ENCODE measurements at places on chromosomes 3 and 15. TPM values are rescaled to one million over a fixed set of nuclear protein-coding genes. Genes with fewer than 3 reads are reported as not detected.

SMARCC1 gene
- total RNA-seq: 175 TPM

THSD4 gene
- 2.4 TPM for total RNA-seq

ITGA11 gene
- not detected for total RNA-seq

SERINC4 gene
- total RNA-seq: not detected

ARL8B gene
- 39.3 TPM for total RNA-seq

TGM4 gene
- total RNA-seq: 0.04 TPM

GOLGA6A gene
- 0.59 TPM for total RNA-seq

HHLA2 gene
- total RNA-seq: not detected

CAV3 gene
- not detected for total RNA-seq

DNA sequence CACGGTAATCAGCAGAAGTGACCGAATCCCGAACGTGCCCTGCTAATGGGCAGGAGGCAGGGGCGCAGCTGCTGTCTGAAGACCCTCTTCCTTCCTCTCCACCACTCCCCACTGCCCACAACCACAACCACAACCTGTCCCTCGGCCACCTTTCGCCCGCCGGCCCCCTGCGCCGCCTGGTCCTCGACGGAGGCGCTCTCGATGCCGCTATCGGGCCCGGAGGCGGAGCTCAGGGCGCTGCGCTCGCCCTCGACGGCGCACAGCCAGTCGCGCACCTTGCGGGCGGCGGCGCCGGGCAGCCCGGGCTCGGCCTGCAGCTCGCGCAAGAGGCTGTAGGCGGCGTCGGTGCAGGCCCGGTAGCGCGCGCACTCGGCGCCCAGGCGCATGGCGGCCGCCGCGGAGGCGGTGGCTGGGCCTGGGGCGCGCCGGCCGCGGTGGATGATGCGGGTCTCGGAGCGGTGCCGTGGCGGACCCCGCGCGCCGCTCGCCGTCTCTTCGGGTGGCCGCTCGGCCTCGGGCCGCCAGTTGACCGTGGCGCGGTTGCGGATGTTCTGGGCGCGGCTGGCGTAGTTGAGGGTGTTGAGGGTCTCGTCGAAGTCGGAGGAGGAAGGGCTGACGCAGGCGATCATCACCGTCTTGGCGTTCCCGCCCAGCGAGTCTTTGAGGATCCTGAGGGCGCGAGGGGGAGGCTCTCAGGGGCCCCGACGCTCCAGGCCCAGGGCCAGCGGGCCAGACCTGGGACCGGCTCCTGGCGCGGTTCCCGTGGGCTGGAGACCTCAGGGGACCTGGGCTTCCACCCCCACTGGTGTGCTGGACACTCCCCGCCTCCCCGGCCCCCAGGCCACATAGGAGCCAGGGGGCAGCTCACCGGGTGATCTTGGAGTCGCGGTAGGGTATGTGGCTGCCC, 6.9 kb downstream of the KIF7 start:
- no peak for DNase-seq
- H3K27me3 ChIP-seq: no peaks in the 10 kb centered on the region
- no peak overlapping the region for H3K4me3 ChIP-seq
- H3K36me3 ChIP-seq: no peaks in the 10 kb centered on the region
- no peaks in the 10 kb centered on the region for H3K4me1 ChIP-seq

- no peaks in the 10 kb centered on the region for H3K4me1 ChIP-seq
- no peaks in the 10 kb centered on the region for H3K27me3 ChIP-seq
Measured at GRCh38 chr15:100437261-100437660, 91.5 kb downstream of the CERS3 start.

- no peak for DNase-seq
- peaks cover 16% of the 10 kb centered on the region for H3K27me3 ChIP-seq
- H3K36me3 ChIP-seq: no peaks in the 10 kb centered on the region
- no peak overlapping the region for H3K4me3 ChIP-seq
Measured at GRCh38 chr15:76328106-76328696, 8.4 kb upstream of the ISL2 start.

- H3K4me1 ChIP-seq: no peaks in the 10 kb centered on the region
- no peak for DNase-seq
- no peaks in the 10 kb centered on the region for H3K27me3 ChIP-seq
- no peak overlapping the region for H3K4me3 ChIP-seq
- peaks cover 4% of the 10 kb centered on the region for H3K36me3 ChIP-seq
- H3K27ac ChIP-seq: no peak overlapping the region
Measured at GRCh38 chr15:49366496-49366895, 56.5 kb upstream of the FGF7 start.

- no peaks in the 10 kb centered on the region for H3K36me3 ChIP-seq
- H3K4me1 ChIP-seq: no peaks in the 10 kb centered on the region
- DNase-seq: no peak
- H3K27ac ChIP-seq: no peak overlapping the region
- H3K27me3 ChIP-seq: no peaks in the 10 kb centered on the region
Measured at GRCh38 chr3:154970797-154971196, 109.3 kb upstream of the MME start.

DNA sequence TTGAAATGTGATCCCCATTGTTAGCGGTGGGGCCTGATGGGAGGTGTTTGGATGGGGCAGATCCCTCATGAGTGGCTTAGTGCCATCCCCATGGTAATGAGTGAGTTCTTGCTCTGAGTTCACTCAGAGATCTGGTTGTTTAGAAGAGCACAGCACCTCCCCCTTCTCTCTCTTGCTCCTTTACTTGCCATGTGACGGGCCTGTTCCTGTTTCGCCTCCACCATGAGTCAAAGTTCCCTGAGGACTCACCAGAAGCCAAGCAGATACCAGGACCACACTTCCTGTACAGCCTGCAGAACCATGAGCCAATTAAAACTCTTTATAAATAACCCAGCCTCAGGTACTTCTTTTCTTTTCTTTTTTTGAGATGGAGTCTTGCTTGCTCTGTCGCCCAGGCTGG, 46.6 kb downstream of the ANP32A start:
- no peaks in the 10 kb centered on the region for H3K27me3 ChIP-seq
- peaks cover 11% of the 10 kb centered on the region for H3K36me3 ChIP-seq
- H3K4me1 ChIP-seq: peaks cover 6% of the 10 kb centered on the region
- DNase-seq: no peak
- no peak overlapping the region for H3K27ac ChIP-seq
- no peak overlapping the region for H3K4me3 ChIP-seq

DNA sequence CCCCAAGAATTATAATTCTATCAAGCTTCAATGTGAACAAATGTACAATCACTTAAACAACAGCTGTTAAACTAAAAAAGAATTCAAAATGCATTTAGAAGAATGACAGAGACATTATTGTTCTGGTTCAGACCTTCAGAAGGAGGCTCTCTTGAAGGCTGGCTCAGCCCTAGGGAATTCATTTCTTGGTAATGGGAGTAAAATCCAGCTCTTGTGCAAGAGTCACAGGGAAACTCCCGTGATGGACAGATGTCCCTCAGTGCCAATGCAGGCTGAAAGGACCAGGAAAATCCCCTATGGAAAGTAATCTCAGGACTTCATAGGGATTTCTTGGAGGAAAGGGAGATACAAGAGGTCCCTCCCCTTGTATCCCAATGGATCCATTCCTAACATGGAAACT, 149.9 kb upstream of the STT3B start:
- no peaks in the 10 kb centered on the region for H3K36me3 ChIP-seq
- no peak for DNase-seq
- no peaks in the 10 kb centered on the region for H3K27me3 ChIP-seq
- no peak overlapping the region for H3K27ac ChIP-seq
- H3K4me1 ChIP-seq: no peaks in the 10 kb centered on the region

- no peaks in the 10 kb centered on the region for H3K4me1 ChIP-seq
- no peak overlapping the region for H3K27ac ChIP-seq
- no peaks in the 10 kb centered on the region for H3K27me3 ChIP-seq
- H3K4me3 ChIP-seq: no peak overlapping the region
- H3K36me3 ChIP-seq: no peaks in the 10 kb centered on the region
Measured at GRCh38 chr15:89898614-89899294, 5.0 kb upstream of the AP3S2 start.

GRCh38 chr3:95476534-95476933, 1337.9 kb upstream of the EPHA6 start:
- no peaks in the 10 kb centered on the region for H3K27me3 ChIP-seq
- no peaks in the 10 kb centered on the region for H3K4me1 ChIP-seq
- no peak overlapping the region for H3K27ac ChIP-seq
- no peak for DNase-seq
- no peaks in the 10 kb centered on the region for H3K36me3 ChIP-seq

DNA sequence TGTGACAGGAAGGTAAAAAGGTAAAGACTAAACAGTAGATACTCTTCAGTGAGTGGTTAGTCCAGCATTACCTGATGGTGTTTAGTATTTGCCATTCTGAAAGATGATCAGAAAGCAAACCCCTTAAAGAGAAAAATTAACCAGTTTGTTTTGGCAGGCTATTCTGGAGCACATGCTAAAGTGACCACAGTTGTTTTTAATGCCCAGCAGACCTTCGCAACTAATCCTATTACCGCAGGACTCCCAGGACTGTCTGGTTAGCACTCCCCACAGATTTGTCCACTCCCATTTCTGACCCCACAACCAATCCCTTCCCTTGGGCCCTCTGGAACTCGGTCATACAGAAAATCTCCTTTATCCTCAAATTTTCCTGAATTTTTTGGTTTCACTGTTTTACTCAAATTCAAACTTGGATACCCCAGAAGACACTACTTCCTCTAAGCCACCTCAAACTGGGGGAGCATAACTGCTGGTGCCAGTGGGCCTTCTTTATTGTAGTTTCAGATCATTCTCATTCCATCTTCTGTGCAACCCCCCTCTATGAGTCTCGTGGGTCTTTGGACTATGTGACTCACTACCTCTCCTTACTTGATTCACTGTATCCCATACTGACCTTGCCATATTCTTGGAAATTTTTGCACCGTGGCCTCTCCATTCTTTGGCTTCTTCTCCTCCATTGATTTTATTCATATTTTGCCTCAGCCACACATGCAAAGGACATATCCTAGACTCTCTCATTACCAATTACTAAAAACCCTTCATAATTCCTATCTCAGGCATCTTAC, 104.4 kb downstream of the RBMS3 start:
- H3K36me3 ChIP-seq: no peaks in the 10 kb centered on the region
- no peaks in the 10 kb centered on the region for H3K27me3 ChIP-seq
- H3K27ac ChIP-seq: no peak overlapping the region

DNA sequence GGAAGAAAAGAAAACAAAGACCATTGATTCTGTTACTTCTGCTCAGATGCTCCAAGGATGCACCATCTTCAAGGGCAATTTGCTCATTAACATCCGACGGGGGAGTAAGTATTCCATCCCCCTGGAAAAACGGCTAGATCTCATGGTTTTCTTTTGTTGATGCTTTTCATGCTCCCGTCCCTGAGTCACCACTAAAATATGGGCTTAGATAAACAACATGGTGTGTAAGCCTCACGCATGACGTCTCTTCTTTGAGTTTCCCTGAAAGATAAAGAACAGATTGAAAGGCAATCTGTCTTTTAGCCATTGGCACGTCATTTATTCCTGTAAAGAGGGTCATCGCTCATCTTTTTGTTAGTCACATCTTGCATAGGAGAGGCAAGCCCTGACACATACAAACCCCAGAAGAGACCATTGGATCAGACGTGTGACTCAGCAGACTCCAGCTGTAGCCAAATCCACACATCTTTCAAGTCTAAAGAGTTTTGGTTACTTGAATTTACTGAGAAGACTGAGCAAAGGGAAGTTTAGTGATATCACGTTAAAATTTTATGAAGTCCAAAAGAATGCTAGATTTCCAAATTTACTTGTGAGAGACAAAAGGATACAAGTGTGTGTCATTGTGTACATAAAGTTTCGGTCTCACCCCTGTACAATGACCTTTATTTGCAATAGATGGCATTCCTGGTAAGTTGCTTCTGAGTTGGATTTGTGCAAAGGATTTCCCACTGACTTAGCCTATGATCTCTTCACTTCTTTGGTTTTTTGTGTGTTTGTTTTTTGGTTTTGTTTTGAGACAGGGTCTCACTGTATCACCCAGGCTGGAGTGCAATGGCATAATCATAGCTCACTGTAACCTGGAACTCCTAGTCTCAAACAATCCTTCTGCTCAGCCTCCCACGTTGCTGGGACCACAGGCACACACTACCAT, 110.5 kb downstream of the PGPEP1L start:
- no peaks in the 10 kb centered on the region for H3K27me3 ChIP-seq
- DNase-seq: no peak
- H3K36me3 ChIP-seq: no peaks in the 10 kb centered on the region
- H3K4me1 ChIP-seq: peaks cover 33% of the 10 kb centered on the region
- no peak overlapping the region for H3K4me3 ChIP-seq

- H3K36me3 ChIP-seq: no peaks in the 10 kb centered on the region
- no peak overlapping the region for H3K27ac ChIP-seq
- H3K27me3 ChIP-seq: no peaks in the 10 kb centered on the region
- no peaks in the 10 kb centered on the region for H3K4me1 ChIP-seq
- H3K4me3 ChIP-seq: no peak overlapping the region
Measured at GRCh38 chr15:55942332-55942731, 51.1 kb downstream of the NEDD4 start.

DNA sequence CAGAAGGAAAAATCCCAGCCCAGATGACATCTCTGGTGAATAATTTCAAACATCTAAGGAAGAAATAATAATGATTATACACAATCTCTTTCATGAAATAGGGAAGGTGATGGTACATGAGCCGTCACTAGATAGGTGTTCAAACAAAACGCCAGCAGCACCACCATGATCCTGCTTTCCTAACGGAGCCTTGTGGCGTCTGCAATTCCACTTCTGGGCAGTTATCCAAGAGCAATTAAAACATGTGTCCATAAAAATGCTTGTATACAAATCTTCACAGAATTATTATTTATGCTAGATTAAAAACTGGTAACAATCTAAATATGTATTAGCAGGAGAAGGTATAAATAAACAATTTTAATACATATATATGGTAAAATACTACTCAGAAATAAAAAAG, 33.7 kb downstream of the RTP4 start:
- H3K27ac ChIP-seq: no peak overlapping the region
- no peak overlapping the region for H3K4me3 ChIP-seq
- H3K36me3 ChIP-seq: no peaks in the 10 kb centered on the region
- no peaks in the 10 kb centered on the region for H3K4me1 ChIP-seq
- H3K27me3 ChIP-seq: no peaks in the 10 kb centered on the region
- DNase-seq: no peak

DNA sequence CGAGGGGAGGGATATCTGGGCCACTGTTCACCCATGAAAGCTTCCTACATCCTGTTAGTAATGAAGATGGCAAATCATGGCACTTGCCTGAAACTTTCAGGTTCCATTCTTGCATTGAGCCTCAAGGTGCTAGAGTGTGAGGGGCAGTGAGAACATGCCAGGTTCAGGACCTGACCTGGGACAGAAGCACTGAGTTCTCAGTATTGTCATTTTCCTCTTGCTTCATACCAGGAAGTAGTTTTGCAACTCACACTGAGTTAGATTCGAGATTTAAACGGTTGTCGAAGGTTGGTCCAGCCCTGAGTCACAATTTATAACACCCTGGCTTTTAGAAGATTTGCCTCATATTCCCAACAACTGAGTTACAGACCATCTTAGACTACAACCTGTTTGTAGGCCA, 11.8 kb upstream of the MEIS2 start:
- H3K27me3 ChIP-seq: peaks cover 75% of the 10 kb centered on the region
- H3K4me1 ChIP-seq: peaks cover 32% of the 10 kb centered on the region
- no peaks in the 10 kb centered on the region for H3K36me3 ChIP-seq
- no peak overlapping the region for H3K27ac ChIP-seq

DNA sequence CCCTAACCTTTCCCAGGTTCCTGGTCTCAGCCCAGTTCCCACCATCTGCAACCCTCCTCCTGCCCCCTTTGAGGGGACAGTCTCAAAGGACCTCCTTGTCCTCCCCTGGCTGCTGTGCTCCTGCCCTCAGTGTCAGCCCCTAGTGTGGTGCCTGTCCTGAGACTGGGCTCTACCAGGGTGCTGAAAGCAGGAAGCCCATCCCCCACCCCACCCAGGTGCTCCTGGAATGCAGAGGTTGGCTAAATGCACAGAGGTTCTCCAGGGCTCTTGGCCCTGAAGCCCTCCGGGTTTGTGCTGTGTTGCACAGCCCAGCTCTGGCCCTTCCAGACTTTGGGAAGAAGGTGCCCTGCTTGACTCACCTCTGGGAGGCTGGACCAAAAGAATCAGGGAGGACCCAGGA, 21.8 kb downstream of the C3orf18 start:
- no peaks in the 10 kb centered on the region for H3K4me1 ChIP-seq
- H3K36me3 ChIP-seq: no peaks in the 10 kb centered on the region
- no peak overlapping the region for H3K27ac ChIP-seq
- no peak overlapping the region for H3K4me3 ChIP-seq
- H3K27me3 ChIP-seq: no peaks in the 10 kb centered on the region

Data from neural progenitor cell (in vitro differentiated cells).